SW480 (cell line): ENCODE measurements at places on chromosomes 2 and 18.

DNA sequence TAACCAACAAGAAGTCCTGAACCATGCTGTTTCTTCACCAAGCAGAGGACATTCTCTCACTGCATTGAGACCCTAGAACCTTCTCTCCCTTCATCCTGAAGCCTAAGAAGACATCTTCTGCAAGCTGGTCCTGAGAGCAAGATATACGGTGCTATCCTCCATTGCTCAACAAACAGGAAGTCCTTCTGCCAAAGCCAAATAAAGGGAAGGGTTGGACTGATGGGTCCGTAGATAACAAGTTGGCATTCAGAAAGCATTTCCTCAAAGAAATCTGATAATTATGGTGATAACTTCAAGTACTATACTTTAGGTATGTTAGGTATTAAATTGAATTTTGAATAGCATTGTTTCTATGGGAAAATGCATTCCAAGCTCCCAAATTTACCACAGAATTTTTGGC is 23.3 kb downstream of the GRB14 start:
- no peak for DNase-seq

DNA sequence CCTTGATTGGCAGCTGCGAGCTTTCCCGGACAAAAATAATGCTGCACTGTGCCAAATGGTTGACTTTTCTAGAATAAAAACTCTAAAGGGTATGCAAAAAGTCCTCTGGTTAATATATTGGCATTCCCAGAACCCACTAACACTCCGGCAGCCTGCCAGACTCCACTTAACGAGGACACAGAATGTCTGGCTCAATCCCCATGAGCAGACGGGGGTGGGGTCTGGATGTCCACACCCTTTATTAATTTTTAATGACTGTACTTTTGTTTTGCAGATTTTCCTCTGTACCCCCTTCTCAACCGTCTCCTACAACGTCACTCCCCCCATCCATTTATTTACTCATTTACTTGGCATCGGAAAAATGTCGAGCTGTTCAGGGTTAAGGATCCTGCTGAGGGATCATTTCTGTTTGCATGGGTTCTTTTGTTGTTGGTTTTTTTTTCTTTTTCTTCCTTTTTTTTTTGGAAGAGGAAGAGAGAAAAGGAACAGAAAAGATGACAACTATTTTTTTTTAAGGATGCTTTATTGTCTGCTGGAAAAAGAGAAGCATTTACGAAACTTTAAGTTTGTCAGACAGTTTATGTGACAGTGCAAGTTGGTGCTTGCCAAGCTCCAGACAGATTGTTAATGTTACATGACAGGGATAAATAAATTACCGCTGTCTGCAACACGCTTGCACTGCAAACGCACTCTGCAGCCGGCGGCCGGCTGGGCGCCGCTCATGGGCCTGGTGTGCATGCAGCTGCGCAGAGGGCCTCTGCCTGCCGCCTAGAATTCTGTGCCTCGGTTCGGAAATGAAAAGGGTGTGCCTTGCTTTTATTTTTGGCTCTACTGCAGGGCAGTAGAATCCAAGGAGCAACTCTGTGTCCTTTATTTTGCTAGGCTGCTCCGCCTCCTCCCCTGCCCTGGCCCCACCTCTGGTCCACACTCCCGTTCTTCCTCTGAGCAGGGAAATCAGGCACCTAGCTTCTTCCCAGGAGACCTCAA is 3.6 kb downstream of the LDLRAD4 start:
- DNase-seq, result no peak

DNA sequence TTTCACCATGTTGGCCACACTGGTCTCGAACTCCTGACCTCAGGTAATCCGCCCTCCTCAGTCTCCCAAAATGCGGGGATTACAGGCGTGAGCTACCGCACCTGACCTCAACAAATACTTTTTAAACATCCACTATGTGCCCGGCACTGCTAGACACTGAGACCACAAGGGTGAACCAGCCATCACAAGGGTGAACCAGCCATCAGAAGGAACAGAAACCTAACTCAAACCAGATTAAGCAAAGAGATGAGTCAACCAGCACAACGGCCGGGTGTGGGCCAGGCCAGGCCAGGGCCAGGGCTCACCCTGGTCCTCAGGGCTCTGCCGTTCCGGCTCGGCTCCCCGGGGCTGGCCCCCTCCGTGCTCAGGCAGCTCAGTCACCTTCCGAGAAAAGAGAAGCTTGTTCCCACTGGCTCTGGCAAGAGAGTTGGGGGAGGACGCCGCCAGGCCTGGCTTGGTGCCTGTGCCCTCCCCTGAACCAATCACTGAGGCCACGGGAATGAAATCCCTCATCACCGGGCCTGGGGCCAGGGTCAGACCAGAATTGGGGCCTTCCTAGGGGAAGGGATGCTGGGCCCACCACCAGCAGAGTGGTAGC is 4.4 kb downstream of the TEX44 start:
- no peak for DNase-seq

GRCh38 chr18:32258558-32259204 is 68.8 kb downstream of the MEP1B start:
- DNase-seq, result no peak

DNA sequence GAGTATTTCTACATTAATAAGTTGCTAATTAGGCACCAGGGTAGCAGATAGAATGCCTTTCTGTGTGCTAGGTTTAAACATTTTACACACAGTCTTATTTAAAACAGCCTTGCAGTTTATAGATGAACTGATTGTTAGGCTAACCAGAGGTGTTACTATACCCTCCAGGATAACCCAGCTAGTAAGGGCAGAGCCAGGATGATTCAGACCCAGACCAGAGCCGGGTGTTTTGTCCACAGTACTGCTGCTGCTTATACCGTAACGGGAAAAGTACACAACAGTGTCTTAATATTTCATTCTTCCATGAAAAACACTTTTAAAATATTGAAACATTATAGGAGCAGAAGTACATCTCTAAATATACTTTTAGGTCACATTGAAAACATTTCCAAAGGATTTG is 82.7 kb downstream of the MALT1 start:
- no peak for DNase-seq

GRCh38 chr2:118103951-118104940 is 16.0 kb downstream of the INSIG2 start:
- no peak for DNase-seq

- no peak for DNase-seq
Measured at GRCh38 chr2:209788925-209789324, 17.3 kb downstream of the UNC80 start.

DNA sequence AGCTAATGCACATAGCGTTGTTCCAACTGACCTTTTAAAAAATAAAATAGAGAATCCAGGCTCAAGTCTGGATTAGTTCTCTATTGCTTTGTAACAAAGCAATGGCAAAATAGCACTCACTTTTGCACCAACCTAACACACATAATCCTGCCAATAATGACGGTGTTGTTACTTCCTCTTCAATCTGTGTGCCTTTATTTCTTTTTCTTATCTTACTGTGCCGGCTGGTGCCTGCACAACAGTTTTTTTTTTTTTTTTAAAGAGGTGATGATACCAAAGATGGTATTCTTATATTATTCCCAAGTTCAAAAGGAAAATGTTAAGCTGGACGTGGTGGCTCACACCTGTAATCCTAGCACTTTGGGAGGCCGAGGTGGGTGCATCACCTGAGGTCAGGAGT is 3.4 kb downstream of the PLB1 start:
- no peak for DNase-seq

- DNase-seq, result peak; percentile 85
Measured at GRCh38 chr2:54455563-54456361, at the start of gene SPTBN1. Gene SPTBN1, plus strand, starts transcription at chr2:54456327. Its CDS starts 70,092 bp downstream, at chr2:54526419.

DNA sequence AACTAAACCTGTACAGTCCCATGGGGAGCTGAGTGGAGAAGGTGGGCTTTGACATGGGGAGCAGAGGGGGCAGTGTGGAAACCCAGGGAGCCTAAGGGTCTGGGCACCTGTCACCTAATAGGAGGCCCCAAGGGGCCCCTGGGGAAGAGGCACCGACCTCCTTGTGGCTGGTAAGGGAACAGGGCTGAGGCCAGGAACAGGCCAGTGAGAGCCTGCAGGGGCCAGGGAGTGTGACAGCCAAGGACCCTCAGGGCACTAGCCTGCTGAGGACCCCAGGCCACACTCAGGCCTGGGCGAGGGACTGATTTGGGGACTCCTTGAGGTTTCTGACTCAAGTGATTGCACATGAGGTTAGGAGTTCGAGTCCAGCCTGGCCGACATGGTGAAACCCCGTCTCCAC is 24.5 kb upstream of the ALPP start:
- no peak for DNase-seq

DNA sequence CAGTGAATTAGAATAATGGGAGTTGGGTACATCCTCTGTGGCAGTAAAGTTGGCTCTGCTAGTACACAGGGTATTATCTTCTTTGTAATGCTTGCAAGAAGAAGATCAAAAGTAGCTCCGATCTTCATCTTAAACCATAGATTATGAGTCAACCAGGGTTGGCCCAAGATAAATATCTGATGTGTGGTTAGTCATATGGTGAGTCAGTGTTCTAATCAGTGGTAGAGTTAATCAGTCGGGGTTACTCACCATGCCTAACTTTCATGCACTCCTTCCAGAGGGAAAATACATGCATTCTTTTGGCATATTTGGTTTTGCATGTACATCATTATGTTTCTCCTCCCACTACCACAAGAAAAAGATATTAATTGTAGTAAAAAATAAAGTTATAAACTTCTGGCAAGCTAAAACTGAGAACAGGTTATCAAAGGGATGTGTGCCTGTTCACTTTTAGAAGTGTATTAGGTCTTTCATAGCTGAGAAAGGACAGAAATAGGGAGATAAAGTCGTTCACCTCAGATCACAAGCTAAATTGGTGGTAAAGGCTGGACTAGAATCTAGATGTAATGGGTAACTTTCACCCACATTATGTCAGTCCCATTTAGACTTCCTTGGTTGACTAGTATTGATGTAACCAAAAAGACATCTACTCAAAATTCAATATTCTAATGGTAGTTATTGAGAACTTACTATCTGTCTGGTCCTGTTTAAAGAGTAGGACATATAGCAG is 684.4 kb downstream of the IRS1 start:
- peak; percentile 93 for DNase-seq

DNA sequence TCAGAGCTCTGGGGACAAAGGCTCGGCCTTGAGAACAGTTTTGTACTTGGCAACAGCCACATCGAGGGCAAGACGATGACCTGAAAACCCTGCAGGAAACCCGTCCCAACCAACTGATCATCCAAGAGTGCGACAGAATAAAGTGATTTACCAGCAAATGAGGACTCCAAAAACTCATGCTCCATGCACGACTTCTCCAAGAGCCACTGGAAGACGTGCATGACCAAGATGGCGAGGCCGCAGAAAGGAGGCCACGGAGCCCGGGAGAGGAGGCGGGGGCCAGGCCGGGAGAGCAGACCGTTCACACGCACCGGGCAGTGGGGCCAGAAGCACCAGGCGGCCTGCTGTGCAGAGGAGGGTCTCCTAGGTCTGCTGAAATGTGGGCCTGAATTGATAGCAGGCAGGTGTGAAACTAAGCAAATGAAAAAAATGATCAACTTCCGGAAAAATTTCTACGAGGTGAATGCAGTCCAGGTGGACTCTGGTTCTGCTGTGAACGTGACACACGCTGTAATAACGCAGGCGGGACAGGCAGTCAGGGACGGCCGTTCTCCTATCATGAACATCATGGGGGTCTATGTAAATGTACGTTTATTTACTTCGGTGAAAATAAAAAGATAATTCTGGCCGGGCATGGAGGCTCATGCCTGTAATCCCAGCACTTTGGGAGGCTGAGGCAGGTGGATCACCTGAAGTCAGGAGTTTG is 252.2 kb downstream of the HDAC4 start:
- no peak for DNase-seq

DNA sequence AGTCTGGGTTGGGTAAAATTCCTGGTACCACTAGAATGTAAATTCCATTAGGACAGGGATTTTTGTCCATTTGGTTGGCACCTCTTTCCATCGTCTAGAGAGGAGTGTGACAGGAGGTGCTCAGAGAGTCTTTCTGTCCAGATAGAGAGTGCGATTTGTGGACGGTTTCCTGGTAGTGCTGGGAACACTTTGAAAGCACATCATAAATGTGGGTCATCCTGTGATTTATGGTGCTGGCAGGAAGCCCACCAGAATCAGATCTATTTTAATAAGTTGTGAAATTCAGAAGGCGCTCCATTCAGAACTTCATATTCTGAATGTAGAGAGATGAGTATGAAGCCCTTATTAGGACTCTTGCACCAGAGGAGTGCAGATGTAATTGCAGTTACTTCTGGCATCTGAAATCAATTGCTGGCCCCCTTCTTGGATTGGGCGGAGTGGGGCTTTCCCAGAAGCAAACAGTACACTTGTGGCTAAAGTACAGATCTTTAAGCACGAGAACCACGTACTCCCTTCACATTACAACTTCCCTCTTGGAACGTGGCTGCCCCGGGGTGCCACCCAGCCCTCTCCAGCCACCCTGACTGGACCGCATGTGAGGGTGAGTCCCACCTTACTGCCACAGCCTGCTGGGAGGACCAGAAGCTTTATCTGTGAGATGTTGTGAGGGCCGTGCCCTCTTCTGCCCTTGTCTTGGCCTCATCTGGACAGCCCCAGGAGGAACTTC is 243.2 kb downstream of the MYO3B start:
- no peak for DNase-seq

GRCh38 chr18:10660179-10660884 is 134.5 kb downstream of the NAPG start:
- no peak for DNase-seq

GRCh38 chr2:232835687-232836208 is 34.3 kb upstream of the SNORC start:
- no peak for DNase-seq

GRCh38 chr18:56096861-56097260 is 508.9 kb upstream of the TCF4 start:
- DNase-seq, result no peak

- no peak for DNase-seq
Measured at GRCh38 chr2:15668611-15669305, 77.1 kb downstream of the DDX1 start.

DNA sequence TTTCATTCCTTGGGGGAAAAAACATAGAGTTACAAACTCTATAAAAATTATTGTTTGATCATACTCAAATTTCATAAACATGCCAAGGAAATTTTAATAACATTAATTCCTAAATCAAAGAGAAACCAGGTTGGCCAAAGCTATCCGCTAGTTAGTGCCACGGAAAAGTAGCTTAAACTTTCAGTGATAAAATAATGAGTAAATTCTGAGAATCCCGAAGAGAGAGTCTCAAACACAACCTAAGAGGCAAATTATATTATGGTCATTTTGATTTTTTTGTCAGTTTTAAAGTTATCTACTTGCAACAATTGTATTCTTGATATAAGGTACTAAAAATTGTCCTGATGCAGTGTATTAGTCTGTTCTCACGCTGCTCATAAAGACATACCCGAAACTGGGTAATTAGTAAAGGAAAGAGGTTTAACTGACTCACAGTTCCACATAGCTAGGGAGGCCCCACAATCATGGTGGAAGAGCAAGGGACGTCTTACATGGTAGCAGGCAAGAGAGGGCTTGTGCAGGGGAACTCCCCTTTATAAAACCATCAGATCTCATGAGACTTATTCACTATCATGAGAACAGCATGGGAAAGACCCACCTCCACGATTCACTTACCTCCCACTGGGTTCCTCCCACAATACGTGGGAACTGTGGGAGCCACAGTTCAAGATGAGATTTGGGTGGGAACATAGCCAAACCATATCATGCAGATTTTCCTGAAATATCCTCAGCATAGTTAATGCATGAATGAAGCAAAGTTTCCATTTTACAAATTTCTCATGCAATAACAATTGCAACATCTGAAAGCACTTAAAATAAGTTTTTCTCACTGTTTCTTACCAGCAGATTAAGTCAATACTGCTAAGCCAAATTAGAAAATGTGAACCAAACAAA is 205.9 kb upstream of the STK17B start:
- DNase-seq, result no peak

- no peak for DNase-seq
Measured at GRCh38 chr2:156046900-156047299, 285.6 kb downstream of the NR4A2 start.
